ENCODE measurements at places on chromosomes 7 and 10.

- DNase-seq = no peak
- H3K4me3 ChIP-seq = no peak overlapping the region
- no peak overlapping the region for H3K27ac ChIP-seq
- no peaks in the 10 kb centered on the region for H3K36me3 ChIP-seq
- no peaks in the 10 kb centered on the region for H3K4me1 ChIP-seq
Measured at GRCh38 chr7:106520962-106521514, 139.9 kb downstream of the CCDC71L start.

- H3K36me3 ChIP-seq = no peaks in the 10 kb centered on the region
- no peak for DNase-seq
- no peak overlapping the region for H3K4me3 ChIP-seq
- H3K27me3 ChIP-seq = no peaks in the 10 kb centered on the region
- peaks cover 11% of the 10 kb centered on the region for H3K4me1 ChIP-seq
Measured at GRCh38 chr10:35819011-35819410, 176.9 kb upstream of the FZD8 start.

DNA sequence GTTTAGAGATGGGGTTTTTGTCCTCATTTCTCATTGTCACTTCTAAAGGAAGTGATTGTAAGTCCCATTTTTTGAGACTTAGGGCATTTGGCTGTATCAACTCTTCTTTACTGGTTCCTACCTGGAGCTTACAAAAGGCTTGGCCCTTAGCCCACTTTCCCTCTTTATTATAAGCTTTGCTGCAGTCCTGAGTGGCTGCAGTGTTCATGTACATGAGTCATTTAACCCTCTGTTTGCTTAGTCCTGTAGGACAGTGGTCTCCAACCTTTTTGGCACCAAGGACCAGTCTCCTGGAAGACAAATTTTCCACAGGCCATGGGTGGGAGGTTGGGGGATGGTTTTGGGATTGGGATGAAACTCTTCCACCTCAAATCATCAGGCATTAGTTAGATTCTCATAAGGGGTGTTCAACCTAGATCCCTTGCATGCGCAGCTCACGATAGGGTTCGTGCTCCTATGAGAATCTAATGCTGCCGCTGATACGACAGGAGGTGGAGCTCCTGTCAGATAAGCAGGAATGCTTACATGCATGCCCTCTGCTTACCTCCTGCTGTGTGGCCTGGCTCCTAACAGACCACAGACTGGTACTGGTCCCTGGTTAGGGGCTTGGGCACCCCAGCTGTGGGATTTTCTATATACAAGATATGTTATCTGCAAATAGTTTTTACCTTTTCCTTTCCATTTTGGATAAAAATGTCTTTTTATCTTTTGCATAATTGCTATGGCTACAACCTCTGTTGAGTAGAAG lies 99.7 kb downstream of the CCSER2 start:
- peaks cover 41% of the 10 kb centered on the region for H3K4me1 ChIP-seq
- H3K27me3 ChIP-seq = no peaks in the 10 kb centered on the region
- H3K27ac ChIP-seq = no peak overlapping the region
- H3K4me3 ChIP-seq = no peak overlapping the region
- no peaks in the 10 kb centered on the region for H3K36me3 ChIP-seq

GRCh38 chr10:84613336-84614021 lies 285.1 kb downstream of the CCSER2 start:
- H3K36me3 ChIP-seq = no peaks in the 10 kb centered on the region
- H3K27me3 ChIP-seq = no peaks in the 10 kb centered on the region
- H3K27ac ChIP-seq = no peak overlapping the region
- H3K4me3 ChIP-seq = no peak overlapping the region
- no peaks in the 10 kb centered on the region for H3K4me1 ChIP-seq

DNA sequence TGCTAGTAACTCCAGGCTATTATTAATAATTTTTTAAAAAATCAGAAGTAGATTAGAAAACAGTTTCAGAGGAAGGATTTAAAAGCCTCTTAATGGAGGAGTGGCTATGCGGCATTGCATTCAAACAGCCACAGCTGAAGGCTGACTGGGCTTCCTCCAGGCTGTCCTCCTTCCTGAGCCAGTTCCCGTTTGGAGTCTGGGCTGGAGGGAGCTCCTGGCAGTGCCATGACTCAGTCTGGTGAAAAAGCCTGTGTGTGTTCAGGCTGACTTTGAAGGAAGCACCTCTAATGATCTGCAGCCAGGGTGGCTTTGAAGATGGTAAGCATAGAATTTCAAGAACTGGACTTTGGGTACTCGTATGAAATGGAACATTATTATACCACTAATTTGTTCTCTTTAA lies 134.6 kb downstream of the DPP6 start:
- DNase-seq = no peak
- H3K4me1 ChIP-seq = no peaks in the 10 kb centered on the region
- H3K27me3 ChIP-seq = no peaks in the 10 kb centered on the region
- no peak overlapping the region for H3K27ac ChIP-seq
- H3K36me3 ChIP-seq = no peaks in the 10 kb centered on the region

DNA sequence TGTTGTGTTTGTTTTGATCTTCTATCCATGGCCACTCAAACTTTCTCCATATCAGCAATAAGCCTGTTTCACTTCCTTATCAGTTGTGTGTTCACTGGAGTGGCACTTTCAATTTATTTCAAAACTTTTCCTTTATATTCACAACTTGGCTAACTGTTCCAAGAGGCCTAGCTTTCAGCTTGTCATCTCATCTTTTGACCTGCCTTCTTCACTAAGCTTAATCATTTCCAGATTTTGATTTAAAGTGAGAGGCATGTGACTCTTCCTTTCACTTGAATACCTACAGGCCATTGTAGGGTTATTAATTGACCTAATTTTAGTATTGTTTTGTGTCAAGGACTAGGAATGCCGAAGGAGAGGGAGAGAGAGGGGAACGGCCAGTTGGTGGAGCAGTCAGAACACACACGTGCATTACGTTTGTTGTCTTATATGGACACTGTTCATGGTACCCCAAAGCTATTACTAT lies 5.5 kb upstream of the GNAT3 start:
- H3K4me3 ChIP-seq = no peak overlapping the region
- H3K4me1 ChIP-seq = 0 out of 2 replicates have a peak, but pooled peaks cover 4% of the 10 kb centered on the region
- no peak overlapping the region for H3K27ac ChIP-seq
- no peak for DNase-seq

- no peaks in the 10 kb centered on the region for H3K27me3 ChIP-seq
- H3K27ac ChIP-seq = no peak overlapping the region
- no peaks in the 10 kb centered on the region for H3K4me1 ChIP-seq
- H3K36me3 ChIP-seq = no peaks in the 10 kb centered on the region
Measured at GRCh38 chr10:120962756-120963593, 111.8 kb downstream of the WDR11 start.

DNA sequence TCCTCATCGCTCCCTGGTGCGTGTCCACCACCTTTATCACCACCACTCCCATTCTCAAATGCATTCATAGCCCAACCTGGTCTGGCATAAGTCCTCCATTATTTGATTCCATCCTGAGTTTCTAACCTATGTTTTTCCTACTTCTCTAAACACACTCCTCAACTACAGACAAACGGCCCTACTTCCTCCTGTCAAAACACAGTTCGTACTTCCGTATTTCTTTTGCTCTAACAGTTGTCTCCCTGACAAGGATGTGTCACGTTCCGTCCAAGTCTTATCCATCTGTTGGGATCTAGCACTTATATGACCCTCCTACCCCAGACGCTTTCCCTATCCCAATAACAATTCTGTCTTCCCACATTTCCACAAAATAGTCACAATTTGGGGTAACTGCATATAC lies 46.8 kb downstream of the DOCK4 start:
- H3K4me1 ChIP-seq = peaks cover 13% of the 10 kb centered on the region
- H3K4me3 ChIP-seq = no peak overlapping the region
- no peaks in the 10 kb centered on the region for H3K27me3 ChIP-seq
- no peaks in the 10 kb centered on the region for H3K36me3 ChIP-seq
- DNase-seq = no peak

DNA sequence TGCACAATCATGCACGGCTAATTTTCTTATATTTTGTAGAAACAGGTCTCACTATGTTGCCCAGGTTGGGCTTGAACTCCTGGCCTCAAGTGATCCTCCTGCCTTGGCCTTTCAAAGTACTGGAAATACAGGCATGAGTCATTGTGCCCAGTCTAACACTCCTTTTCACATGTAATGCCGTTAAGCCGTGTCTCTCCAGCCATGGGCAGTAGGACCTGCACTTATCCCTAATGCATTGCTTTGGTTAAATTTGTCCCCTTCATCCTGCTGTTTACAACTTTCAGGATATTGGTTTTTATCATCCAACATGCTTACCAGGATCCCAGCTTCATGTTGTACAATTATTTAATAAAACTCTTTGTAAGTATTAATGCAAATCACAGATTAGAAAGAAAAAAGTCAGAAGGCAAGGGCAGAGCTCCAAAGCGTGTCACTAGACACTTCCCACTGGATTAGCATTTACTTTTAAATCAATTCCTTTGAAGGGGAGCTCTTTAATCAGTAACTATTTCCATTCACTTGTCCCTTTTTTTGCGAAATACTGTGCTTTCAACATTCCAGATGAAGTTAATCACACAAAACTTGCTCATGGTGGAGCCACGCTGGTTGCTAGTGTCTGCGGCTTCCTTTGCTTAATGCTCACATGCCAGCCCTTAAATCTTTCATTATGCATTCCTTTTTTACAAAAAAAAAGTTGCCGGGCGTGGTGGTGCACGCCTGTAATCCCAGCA lies 256.0 kb upstream of the AUTS2 start:
- H3K4me1 ChIP-seq = no peaks in the 10 kb centered on the region
- peak; percentile 82 for DNase-seq
- no peaks in the 10 kb centered on the region for H3K27me3 ChIP-seq
- H3K27ac ChIP-seq = peak overlapping the region; percentile 40

DNA sequence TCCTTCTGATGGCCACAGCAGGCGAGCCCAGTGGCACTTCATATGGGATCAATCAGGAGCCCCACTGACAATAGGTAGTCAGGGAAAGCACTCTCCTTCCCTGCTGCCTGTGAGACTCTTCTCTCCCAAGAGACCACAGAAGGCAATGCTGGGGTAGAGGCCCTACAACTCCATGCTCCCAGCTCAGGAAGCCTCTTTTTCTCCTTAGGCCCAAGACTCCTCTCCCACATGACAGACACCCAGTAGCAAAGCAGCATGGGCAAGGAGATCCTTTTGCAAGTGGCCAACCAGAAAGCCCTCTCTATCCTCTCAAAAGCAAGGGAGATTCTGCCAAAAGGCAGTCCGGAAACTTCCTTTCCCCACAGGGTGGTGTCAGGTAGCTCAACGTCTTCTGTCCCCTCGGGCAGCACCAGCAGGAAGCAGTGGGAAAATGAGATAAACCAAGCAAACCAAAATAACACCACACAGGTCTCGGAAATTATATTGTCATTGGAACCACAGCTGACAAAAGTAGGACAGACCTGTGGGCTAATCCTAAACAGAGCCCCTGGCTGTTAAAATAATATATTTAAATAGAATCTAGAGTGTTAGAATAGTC lies 172.7 kb upstream of the GDF10 start:
- H3K4me1 ChIP-seq = no peaks in the 10 kb centered on the region
- 0 out of 2 replicates have a peak, but pooled peaks cover 10% of the 10 kb centered on the region for H3K27me3 ChIP-seq
- H3K36me3 ChIP-seq = no peaks in the 10 kb centered on the region
- DNase-seq = no peak
- H3K27ac ChIP-seq = no peak overlapping the region

DNA sequence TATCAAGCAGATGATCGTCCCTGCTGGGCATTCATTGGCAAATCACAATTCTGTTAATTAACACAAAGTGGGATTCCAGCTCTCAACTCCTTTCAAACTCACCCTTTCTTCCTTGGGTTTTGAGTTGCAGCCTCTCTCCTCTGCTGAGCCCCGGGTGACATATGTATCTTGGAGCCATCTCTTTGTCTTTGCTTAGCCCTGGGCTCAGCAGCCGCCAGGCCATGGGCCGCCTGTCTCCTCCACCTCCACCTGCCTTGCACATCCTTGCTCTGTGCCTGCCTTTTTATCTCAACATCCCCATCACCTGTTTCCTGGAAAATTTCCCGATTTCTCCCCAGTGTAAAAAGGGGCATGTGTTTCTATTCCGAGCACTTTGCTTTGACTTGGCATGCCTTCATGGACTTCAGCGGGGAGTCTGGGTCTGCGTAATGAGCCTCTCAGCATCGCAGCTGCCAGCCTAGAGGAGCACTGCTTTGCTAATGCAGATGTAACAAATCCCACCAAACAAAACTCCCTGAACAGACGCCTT lies 141.3 kb upstream of the AGK start:
- no peaks in the 10 kb centered on the region for H3K27me3 ChIP-seq
- no peaks in the 10 kb centered on the region for H3K4me1 ChIP-seq
- H3K4me3 ChIP-seq = no peak overlapping the region
- H3K27ac ChIP-seq = no peak overlapping the region
- no peak for DNase-seq
- H3K36me3 ChIP-seq = no peaks in the 10 kb centered on the region

DNA sequence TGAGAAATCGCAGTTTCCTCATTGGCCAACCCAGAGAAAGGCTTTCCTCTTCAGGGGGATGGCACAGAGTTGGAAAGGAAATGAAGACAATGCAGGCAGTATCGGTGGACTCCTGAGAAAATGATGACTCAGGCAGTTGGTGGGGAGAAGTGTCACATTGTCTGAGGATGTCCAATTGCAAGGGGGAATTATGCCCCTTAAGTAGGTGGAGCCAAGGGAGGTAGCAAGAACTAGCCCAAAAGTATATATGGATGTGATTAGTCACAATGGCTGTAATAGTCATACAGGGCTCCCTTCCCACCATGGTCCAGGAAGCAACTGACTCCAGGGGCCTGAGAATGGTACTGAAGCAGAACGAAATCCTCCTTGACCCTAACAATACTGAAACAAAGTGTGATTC lies 58.3 kb upstream of the EGFR start:
- peak; percentile 15 for DNase-seq
- H3K36me3 ChIP-seq = no peaks in the 10 kb centered on the region
- H3K4me3 ChIP-seq = no peak overlapping the region
- H3K4me1 ChIP-seq = no peaks in the 10 kb centered on the region
- H3K27ac ChIP-seq = no peak overlapping the region
- H3K27me3 ChIP-seq = no peaks in the 10 kb centered on the region

GRCh38 chr7:132226957-132227290 lies 349.3 kb downstream of the PLXNA4 start:
- H3K27ac ChIP-seq = no peak overlapping the region
- no peak overlapping the region for H3K4me3 ChIP-seq
- DNase-seq = no peak
- H3K36me3 ChIP-seq = no peaks in the 10 kb centered on the region
- no peaks in the 10 kb centered on the region for H3K4me1 ChIP-seq
- no peaks in the 10 kb centered on the region for H3K27me3 ChIP-seq

GRCh38 chr7:147990079-147990478 lies 600.5 kb upstream of the C7orf33 start:
- no peak for DNase-seq
- H3K4me1 ChIP-seq = no peaks in the 10 kb centered on the region
- H3K27me3 ChIP-seq = no peaks in the 10 kb centered on the region
- no peak overlapping the region for H3K4me3 ChIP-seq
- no peak overlapping the region for H3K27ac ChIP-seq

DNA sequence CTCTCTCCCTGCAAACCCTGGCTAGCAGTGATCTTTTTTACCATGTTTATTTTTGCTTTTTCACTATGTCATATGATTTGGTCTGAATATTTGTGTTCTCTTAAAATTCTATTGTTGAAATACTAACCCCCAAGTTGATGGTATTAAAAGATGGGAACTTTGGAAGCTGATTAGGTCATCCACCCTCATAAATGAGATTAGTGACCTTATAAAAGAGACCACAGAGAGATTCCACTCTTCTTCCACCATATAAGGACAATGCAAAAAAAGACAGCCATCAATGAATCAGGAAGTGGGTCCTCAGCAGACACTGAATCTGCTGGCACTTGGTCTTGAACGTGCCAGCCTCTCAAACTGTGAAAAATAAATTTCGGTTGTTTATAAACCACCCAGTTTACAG lies 112.8 kb upstream of the KCND2 start:
- H3K27ac ChIP-seq = no peak overlapping the region
- no peaks in the 10 kb centered on the region for H3K4me1 ChIP-seq
- DNase-seq = no peak
- no peak overlapping the region for H3K4me3 ChIP-seq

Data from GM23248 (cell line).